ENCODE measurements at places on chromosomes 7 and 10.

GRCh38 chr7:23001610-23002009 lies 12.3 kb downstream of the HYCC1 start:
- DNase-seq: no peak

DNA sequence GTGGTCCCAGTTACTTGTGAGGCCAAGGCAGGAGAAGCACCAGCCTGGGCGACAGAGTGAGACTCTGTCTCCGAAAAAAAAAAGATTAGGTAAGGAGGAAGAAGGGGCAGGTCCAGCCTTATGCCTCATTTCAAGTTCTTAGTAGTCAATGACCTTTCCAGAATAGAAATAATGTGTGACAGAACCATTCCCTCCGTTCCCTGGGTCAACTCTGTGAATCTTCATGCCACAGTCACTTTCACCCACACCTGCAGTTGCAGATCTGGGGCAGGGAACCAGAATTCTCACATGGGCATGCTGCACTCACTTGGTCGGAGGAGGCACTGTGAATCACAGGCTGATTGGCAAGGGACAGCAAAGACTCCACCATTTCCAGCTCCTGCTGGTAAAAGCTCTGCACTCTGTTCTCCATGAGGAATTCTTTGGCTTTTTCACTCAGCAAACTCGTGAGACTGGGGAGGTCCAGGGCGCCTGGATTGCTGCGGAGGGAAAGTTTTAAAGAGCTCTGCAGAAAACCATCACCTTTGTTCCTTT lies 20.7 kb downstream of the STN1 start:
- DNase-seq: no peak

GRCh38 chr7:139860090-139860775 lies 31.2 kb downstream of the TBXAS1 start:
- DNase-seq: no peak

GRCh38 chr7:27175626-27176523 lies 1.8 kb upstream of the HOXA10 start:
- no peak for DNase-seq

- no peak for DNase-seq
These were observed 80.8 kb downstream of the ZNF92 start for GRCh38 chr7:65454469-65454868.

GRCh38 chr7:128915841-128916642 lies 5.5 kb upstream of the KCP start:
- DNase-seq: no peak

DNA sequence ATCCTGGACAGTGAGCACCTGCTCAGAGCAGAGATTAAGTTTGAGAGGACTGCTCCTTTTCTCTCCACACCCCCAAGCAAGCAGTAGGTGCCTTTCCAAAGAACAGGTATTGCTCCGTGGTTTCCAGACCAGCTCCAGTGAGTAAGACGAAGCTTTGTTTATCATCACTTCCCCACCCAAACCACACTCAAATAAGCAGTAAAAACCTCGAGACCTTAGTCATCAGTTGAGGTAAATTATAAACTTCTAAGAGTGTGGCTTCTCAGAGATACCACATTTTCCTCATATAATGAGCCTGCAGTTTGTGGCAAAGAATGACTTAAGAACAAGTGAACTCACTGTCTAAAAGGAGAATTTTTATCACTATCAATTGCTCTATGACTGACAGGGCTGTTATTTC lies 50.0 kb upstream of the GRB10 start:
- DNase-seq: no peak

DNA sequence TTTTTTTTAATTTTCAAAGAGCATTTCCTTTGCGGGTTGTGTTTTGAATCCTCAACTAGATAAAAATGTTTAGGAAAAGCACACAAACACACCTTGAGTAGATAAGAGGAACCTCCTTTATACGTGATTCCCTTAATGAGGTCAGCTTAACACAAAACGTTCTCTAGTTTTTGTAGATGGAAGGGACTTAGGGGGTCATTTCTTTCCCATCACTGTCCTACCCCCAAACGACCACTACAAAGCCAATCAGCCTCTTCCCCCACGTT lies 1.2 kb downstream of the SUV39H2 start:
- DNase-seq: no peak

DNA sequence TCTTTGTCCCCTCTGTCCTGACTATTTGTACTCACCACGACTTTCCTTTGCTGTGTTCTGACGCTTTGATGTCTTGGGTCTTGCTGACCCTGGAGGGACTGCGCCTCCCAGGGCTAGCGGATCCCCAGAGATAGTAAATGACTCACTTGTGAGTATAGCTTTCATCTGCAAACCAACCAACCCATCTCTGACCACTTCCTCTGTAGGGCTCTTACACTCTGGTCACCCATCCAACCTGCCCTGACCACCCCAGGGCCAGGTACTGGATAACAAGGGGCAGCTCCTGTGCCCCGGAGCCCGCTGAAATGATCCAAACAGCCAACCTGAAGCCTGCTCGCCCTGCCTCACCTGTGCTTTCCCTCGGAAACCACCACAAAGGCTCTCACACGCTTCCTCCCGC lies 125.2 kb upstream of the CARD11 start:
- no peak for DNase-seq

- no peak for DNase-seq
These were observed 305.8 kb upstream of the GNAI1 start for GRCh38 chr7:79828866-79829265.

DNA sequence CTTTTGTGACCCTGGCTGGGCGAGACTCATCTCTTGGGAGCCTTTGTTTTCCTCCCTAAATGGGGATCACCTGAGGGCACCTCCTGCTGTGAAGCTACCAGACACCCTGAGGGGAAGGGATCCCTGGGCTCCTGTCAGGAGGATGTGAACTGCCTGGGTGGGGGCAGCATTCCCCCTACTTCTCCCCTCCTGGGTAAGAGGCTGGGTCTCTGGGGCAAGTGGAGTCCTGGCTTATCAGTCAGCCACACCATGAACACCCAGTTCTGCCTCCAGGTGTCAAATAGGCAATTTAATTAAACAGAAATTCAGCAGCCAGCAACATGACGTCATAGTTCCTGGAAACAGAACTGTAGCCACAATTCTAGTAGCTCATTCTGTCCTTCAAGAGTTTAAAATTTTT lies 97.7 kb upstream of the RET start:
- no peak for DNase-seq

DNA sequence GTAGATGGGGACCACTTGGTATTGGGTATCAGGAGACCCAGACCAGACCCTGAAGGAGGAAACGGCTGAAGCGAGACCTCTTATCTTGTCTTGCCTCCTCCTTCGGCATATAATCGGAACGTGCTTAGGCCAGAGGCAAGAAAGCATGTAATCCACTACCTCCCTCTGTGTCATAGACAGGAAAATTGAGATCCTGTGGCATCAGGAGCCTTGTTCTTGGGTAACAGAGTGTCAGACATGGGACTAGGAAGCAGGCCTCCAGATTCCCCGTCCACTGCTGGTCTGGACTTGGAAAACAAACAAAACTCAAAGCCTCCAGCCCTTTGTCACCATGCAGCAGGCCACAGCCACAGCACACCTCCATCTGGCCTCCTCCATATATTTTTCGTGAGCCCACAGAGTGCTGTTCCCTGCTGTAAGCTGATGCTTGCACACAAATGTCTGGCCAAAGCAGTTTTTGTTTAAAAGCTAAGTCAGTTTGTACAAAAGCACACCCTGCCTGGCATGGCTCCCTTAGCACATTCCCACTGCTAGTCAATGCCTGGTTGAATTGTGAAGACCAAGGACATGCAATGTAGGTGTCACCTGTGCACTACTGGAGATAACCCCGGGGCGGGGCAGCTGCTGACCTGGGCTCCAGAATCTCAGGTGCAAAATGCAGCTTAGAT lies 510.9 kb downstream of the RPS24 start:
- DNase-seq: no peak

- DNase-seq: no peak
These were observed 22.9 kb downstream of the CDK6 start for GRCh38 chr7:92813390-92814024.

DNA sequence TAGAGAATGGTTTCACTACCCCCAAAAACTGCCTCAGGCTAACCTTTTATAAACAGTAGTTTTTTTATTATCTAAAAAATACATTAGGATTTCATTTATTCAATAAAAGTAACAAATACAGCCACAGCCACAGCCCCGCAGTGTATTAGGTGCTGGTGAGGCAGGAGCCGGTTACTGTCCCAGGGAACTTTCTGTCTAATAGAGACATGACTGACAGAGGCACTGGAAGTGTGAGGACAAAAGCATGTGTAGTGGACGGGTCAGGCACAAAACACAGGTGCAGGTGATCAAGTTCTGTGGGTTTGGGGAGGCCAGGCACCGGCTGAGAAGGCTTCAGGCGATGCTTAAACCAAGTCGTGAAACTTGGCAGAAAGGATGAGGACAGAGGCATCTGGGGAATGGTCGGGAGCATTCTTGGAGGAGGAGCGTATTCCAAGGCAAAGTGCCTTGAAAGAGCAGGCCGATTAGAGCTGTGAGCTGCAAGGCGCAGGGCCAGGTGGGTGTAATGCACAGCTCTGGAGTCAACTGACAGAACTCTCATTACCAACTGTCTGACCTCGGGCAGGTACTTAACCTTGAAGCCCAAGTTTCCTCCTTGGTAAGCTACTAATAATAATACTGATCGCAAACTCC lies 138.2 kb downstream of the USP6NL start:
- no peak for DNase-seq

DNA sequence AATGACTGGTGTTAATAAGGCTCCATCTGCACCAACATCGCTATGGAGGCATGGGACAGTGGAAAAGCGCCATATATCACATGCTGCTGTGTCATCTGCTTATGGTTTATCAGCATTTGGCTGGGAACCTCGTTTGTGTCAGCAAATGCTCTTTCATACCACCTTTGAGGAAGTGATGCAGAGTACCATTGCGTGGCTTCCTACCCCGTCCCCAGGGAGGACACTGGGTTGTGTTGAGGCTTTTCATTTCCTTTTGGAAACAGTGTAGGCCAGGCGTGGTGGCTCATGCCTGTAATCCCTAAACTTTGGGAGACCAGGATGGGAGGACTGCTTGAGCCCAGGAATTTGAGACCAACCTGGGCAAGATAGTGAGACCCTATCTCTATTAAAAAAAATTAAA lies 6.8 kb downstream of the TACR2 start:
- DNase-seq: no peak

GRCh38 chr7:135706038-135706742 lies 21.8 kb downstream of the SLC13A4 start:
- DNase-seq: no peak

GRCh38 chr7:148524479-148525224 lies 65.9 kb upstream of the C7orf33 start:
- DNase-seq: no peak

GRCh38 chr7:44637788-44638594 lies 31.6 kb downstream of the OGDH start:
- no peak for DNase-seq

- DNase-seq: no peak
These were observed 57.2 kb upstream of the ANK3 start for GRCh38 chr10:60446851-60447250.

- no peak for DNase-seq
These were observed 103.3 kb downstream of the GRB10 start for GRCh38 chr7:50679218-50680007.

DNA sequence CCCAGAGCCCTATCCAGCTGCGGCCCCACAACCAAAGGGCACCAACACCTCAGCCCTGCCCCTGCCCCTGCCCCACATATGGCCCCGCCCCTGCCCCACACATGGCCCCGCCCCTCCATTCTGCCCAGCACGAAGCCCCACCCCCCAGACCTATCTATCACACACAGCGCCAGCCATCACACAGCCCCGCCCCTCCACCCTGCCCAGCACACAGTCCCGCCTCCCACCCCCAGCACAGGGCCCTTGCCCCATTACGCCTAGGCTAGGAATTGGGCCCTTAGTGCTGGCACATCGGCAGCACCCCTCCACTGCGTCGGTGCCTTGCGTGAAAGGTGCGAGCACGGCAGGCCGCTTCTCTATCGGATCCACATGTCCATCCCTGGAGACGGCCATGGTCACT lies 126.8 kb downstream of the MAD1L1 start:
- DNase-seq: no peak

- DNase-seq: no peak
These were observed 525.8 kb downstream of the KIF20B start for GRCh38 chr10:90227217-90227656.

DNA sequence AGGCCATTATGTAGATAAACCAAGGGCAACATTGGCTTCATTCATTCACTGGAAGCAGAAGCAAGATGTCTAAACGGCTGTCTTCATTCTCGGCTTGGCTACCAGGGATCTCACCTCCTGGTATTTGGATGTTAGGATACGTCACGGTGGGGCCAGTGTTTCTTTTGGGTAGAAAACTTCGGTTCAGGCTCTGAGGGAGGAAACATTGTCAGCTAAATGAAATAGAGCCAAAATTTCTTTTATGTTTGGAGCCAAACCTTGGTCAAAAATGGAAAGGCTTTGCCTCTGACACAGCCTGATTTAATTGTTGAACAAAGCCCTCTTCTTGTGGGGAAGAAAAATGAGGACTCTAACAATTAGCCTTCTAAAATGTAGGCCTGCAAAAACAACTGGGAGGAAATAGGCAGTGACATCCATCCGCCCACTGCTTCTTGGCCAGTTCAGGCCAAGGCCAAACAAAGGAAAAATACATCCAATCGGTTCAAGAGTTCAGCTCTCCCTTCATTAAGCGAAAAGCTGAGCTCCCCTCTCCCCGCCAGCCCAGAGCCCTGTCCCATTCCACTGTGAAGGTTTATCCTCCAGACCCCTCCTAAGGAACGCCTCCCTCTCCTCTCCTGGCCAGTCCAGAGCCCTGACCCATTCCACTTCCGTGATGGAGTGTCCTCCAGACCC lies 44.4 kb downstream of the PFKFB3 start:
- DNase-seq: no peak

DNA sequence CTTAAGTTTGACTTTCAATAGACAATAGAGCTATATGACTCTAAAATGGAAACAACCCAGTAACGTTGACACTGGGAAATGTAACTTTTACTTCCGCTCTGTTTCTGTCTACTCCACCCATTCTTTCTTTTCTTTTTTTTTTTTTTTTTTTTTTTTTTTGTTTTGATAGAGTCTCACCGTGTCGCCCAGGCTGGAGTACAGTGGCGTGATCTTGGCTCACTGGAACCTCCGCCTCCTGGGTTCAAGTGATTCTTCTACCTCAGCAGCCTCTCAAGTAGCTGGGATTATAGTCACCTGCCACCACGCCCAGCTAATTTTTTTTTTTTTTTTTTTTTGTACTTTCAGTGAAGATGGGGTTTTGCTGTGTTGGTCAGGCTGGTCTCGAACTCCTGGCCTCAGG lies 13.9 kb downstream of the PRSS2 start:
- DNase-seq: no peak

DNA sequence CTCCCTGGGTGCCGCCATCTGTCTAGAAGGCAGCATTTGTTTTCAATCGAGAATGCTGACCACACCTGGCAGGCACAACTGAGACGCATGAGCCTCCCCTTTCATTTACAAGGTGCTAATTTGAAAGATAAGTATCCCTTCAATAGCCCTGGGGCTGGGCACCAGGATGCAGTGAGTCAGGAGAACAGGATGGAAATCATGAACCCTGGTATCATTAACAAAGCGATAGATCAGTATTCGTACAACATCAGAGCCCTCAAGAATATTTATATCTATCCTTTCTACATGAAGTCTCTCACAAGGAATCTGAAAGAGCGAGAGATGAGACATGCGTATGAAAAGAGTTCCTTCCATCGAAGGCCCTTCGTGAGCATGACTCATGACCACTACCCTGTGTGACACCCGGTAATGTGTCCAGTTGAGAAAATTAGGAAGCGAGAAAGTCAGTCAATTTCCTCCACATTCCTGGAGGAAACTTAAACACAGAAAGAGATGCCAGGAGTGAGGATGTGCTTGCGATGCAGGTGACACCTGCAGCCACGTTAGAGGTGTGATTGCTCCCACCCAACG lies 123.1 kb upstream of the PITRM1 start:
- DNase-seq: no peak

GRCh38 chr10:10418387-10418786 lies 599.3 kb upstream of the CELF2 start:
- no peak for DNase-seq

All from activated CD4-positive, CD25-positive, alpha-beta regulatory T cell (primary cell).